ENCODE measurements at places on chromosomes 16 and 17. TPM values are rescaled to one million over a fixed set of nuclear protein-coding genes. Genes with fewer than 3 reads are reported as not detected.

GRCh38 chr16:89051521-89052166 is 42.0 kb upstream of the ACSF3 start:
- DNase-seq, result no peak

GRCh38 chr16:15034266-15035162 is 21.4 kb downstream of the NTAN1 start:
- no peak for DNase-seq

DNA sequence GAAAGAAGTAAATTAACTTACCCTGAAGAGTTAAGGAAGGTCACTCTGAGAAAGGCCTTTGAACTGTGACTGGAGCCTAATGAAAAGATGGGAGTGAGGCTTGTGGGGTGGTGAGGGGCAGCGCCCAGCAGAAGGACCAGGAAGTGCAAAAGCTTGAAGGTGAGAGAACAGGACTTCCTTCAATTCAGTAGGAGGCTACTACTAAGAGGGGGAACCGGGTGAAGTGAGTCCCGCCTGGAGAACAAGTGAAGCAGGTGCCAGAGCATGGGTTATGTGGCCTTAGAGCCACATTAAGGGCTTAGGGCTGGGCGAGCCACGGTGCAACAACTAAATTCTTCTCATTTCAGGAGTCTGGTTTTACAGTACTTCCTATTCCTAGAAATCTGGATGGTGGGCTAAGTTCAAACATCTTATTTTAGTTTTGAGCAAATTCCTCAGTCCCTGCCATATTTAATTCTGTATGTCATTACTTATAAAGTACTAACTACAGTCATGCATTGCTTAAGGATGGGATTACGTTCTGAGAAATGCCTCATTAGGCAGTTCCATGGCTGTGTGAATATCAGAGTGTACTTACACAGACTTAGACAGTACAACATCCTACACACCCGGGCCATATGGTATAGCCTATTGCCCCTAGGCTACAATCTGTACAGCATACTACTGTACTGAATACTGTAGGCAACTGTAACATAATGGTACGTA is 5.1 kb downstream of the CFAP20 start:
- no peak for DNase-seq

DNA sequence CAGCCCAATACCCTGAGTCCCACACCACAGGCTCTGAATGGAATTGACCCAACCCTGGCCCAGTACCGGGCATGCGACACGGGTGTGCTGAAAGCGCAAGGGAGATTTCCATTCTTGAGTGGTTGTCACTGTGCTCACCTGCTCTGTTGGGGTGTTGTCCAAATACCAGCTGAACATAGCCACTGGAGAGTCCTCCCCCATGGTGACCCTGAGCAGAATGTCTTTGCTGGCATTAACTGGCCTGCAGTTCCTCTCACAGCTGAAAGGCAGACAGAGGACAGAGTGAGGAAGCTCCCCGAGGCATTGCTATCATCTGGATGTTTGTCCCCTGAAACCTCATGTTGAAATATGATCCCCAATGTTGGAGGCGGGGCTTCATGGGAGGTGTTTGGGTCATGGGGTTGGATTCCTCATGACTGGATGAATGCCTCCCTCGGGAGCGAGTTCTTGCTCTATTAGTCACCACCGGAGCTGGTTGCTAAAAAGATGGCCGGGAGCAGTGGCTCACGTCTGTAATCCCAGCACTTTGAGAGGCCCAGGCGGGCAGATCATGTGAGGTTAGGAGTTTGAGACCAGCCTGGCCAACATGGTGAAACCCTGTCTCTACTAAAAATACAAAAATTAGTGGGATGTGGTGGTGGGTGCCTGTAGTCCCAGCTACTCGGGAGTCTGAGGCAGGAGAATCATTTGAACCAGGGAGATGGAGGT is 57.3 kb upstream of the BCO1 start:
- peak; percentile 96 for DNase-seq

- no peak for DNase-seq
Observed at GRCh38 chr16:8055761-8056160, 534.5 kb downstream of the TMEM114 start.

GRCh38 chr17:38742411-38743308 is 5.5 kb downstream of the PCGF2 start:
- DNase-seq, result no peak

GRCh38 chr17:31815212-31815730 is 43.8 kb downstream of the COPRS start:
- DNase-seq, result no peak

GRCh38 chr17:68518063-68518815 is 6.0 kb downstream of the PRKAR1A start:
- DNase-seq, result no peak

- DNase-seq, result no peak
Observed at GRCh38 chr16:50079397-50080140, 13.8 kb downstream of the HEATR3 start.

GRCh38 chr17:44206825-44207155 is 7.1 kb upstream of the ATXN7L3 start:
- DNase-seq, result no peak

GRCh38 chr16:15829460-15829859 is 27.4 kb downstream of the MYH11 start:
- DNase-seq, result no peak

DNA sequence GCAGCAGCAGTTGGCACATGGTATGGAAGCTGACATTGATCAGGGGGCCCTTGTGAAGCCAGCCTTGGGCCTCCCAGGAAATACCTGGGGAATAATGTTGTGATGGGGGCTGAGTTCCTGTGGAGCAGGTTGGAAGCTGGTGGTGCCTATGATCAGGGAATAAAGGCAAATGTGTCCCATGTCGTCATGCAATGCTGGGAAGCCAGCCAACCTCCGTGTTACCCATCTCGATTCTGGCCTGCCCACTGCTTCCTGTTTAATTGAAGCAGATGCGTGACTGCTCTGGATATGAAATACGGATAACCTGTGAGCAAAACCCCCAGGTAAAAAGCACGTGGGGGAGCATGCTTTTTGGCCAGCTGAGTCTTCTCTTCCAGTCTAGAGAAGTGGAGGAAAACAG is 580.4 kb upstream of the HSBP1 start:
- DNase-seq, result no peak

GRCh38 chr16:20860361-20860760 is 39.8 kb downstream of the DCUN1D3 start:
- no peak for DNase-seq

DNA sequence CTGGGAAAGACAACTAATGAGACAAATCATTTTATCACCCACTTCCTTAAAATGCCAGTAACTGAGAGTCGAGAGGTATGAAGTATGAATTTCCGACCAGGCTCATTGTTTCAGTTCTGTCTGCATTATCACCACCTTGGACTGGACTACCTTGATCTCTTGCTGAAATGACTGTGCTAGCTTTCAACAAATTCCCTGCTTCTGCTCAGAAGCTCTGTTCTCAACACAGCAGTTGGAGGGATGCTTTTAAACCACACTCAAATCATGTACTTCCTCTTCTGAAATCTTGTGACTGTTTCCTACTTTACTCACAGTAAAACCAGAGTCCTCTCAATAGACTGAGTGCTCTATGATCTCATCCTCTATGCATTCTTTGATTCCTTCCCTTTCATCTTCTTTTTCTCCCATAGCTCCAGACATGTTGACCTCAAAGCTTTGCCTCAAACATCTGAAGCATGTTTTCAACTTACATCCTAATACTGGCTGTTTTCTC is 195.8 kb downstream of the KCNJ2 start:
- peak; percentile 74 for DNase-seq

DNA sequence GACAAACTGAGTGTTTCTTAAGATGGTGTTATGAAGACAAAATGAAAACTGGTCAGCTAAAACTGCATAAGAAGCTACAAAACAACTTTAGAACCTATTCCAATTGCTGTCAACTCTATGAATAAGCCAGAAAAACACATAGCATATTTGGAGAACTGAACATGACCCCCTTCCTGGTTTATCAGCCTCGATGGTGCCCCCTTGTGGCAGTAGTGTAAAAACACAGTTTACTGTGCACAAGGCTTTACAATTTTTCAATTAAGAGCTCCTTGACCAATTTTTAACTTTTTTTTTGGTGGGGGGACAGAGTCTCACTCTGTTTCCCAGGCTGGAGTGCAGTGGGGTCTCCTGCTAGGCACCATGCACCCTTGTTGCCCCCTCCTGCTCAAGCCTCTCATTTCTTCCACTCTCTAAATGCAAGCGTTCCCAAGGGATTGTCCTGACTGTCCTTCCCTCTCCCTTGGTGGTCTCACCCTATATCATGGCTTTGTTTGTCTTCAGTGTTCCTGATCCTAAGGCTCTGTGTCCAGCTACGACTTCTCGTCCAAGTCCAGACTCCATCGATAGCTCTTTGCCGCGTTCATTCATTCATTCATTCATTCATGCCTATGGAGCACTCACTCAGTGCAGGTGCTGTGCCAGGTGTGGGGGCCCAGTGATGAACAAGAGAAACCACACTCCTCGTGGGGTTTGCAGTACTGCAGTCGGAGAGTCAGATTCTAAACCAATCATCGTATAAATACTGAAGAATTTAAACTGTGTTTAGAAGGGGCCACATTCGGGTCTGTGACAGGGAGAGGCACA is 7.5 kb downstream of the EIF1 start:
- peak; percentile 75 for DNase-seq

- DNase-seq, result no peak
Observed at GRCh38 chr17:2271985-2272702, 31.4 kb downstream of the SMG6 start.

DNA sequence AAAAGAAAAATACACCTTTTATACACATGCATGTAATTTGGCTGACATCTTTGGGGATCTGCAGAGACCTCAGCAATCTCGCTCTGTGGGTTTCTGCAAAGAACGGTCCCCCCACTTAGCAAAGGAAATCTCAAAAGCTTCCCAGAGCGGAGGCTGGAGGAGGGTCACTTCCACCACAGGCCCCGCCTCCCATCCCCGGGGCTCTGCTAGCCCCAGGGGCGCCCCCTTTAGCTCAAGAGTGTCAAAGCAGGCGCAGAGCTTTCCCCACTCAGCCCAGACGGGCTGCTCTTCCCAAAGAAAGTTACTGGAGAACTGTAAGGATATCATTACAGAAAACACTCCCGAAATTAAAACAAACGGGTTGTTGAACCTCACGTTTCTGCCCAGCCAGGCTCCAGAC is 11.4 kb downstream of the SLC13A5 start:
- DNase-seq, result no peak

GRCh38 chr17:76527430-76528111 is 9.9 kb downstream of the CYGB start:
- peak; percentile 92 for DNase-seq

DNA sequence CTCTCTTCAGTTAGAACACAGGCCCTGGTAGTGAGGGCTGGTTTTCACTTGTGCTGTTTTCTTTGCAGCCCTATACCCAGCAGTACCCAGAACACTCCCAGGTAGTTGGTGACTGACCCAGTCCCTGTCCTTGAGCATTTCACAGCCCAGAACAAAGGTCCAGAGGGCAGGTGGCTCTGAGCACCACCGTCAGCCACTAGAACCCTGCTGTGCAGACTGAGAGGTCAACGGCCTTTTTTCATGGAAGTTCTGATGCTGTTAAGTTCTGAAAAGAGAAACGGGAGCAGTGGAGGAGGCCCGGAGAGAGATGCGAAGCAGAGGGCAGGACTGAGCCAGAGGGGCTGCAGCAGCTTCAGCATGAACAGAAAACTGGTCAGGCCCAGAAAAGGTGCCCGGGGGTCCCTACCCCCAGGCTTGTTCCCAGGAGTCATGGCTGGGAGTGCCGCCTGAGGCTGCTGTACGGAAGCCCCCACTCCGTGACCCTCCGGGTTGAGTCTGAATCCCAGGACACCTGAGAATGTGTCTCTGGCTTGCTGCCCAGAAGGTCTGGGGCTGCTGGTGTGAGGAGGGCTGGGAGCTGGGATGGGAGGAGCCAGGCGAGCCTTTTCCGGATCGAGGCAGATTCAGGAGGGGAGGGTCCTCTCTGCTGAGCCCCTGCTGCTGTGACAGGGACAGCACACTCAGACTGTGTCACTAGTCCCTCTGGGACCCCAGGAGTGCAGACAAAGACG is 8.7 kb downstream of the ZNF276 start:
- no peak for DNase-seq

GRCh38 chr16:66231452-66232160 is 134.9 kb upstream of the CDH5 start:
- DNase-seq, result no peak

- DNase-seq, result no peak
Observed at GRCh38 chr16:79150632-79151310, 449.8 kb downstream of the MAF start.

DNA sequence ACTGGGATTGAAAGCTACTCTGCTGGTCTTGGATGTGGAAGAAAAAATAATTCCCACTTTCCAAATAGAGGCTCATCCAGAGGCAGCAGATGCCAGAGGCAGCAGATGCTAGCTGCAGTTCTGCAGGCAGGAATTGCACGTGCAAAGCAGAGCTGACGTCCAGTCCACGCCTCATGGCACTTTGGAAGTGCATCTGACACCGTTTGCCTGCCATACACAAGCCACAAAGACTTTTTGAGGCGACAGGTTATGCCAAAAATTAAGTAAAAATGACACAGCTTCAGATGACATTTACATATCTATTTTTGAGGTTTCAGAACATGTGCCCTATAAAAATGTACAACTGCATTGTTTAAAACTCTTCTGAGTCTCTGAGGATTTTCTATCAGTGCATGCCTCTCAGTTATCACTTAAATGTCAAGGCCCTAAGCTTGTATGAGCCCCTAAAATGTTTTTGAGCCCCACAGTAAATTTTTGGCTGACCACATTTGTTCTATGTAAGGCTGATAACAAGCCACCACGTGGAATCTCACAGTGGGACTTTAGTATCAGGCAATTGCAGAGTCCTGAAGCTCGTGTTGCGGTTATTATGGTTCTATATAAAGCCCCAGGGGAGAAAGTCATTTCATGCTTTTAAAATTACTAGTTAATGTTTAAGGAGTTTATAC is 239.2 kb downstream of the PRKCA start:
- peak; percentile 85 for DNase-seq

DNA sequence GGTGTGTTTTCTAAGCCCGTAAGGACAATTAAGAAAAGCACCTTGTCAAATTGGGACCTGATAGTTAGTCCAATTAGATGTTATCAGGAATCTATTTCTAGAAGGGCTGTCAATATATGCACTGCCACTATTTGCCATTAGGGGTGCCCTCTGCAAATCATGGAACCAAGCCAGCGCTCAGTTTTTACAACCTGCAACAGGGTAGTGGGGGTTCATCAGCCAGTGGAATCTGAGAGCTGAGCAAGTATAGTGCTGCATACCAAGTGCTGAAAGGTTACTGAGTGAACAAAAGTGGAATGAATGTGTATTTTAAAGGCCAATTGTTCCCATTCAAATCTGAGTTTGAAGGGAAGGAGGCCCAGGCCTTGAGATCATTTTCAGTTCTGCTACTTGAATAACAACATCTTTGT is 10.4 kb downstream of the PRR11 start:
- peak; percentile 72 for DNase-seq

- DNase-seq, result no peak
Observed at GRCh38 chr17:80646328-80646727, 101.7 kb downstream of the RPTOR start.

Gene NPTX1
- 0.17 TPM for total RNA-seq

Gene ABCA3
- 13.2 TPM for total RNA-seq

Gene ZNF267
- 41.5 TPM for total RNA-seq

Gene NDRG4
- total RNA-seq, result 15.8 TPM

Gene PLLP
- 66.5 TPM for total RNA-seq

Gene PMP22
- 3.1 TPM for total RNA-seq

Gene KRT31
- total RNA-seq, result not detected

Gene MT2A
- total RNA-seq, result 146 TPM

Gene TEDC2
- total RNA-seq, result 6.3 TPM

Gene ORAI3
- 51.4 TPM for total RNA-seq
